ENCODE measurements at places on chromosomes 5 and 9.
A peak's percentile ranks its signal among the peaks of the same experiment; 100 is the strongest.

- no peak for DNase-seq
These were observed 23.3 kb downstream of the COX7C start for GRCh38 chr5:86640998-86641397.

GRCh38 chr5:51665251-51665593 is 282.0 kb downstream of the ISL1 start:
- DNase-seq: no peak

- DNase-seq: no peak
These were observed 41.9 kb upstream of the SAP30L start for GRCh38 chr5:154403776-154404387.

DNA sequence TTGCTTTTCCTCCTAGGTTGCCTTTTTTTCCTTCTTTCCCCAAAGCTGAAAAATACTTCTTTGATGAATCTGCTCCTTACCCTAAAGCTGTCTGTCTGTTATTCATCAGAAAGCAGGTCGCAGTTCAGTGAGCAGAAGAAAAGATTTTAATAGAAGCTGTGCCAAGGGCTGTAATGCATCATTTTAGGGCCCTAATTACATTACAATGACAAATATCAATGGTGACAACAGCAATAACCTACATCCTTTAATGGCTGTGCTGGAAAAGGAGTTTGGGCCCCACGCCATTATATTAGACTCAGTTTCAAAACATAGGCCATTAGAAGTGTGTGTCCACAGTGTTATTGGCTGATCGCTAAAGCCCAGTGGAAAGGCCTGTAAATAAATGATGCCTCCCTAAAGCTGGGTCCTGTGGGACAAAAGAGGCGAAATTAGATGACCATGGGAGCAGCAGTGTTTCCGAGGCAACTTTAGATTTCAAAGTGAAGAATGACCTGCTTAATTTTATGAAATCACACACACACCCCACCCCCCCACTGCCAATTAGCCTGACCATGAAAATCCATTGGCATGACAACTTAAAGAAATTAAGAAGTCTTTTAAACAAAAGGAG is 38.4 kb downstream of the TLE4 start:
- DNase-seq: no peak

DNA sequence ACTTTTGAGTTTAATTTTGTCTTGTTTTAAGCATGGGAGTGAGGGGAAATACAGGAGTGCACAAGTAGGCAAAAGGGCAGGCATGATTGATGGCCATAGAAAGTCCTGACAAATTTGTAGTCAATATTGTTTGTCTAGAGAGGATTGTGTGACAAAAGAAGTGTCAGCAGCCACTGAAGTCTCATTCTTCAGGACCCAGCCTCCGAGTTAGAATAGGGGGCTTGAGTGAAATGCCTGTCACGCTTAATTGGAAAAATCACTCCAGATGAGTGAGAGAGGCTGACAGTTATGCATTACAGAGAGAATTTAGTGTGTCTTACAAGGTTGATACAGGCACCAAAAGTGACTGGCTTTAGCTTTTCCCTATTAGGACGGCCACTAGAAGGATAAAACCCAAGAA is 81.9 kb upstream of the RPS23 start:
- no peak for DNase-seq

DNA sequence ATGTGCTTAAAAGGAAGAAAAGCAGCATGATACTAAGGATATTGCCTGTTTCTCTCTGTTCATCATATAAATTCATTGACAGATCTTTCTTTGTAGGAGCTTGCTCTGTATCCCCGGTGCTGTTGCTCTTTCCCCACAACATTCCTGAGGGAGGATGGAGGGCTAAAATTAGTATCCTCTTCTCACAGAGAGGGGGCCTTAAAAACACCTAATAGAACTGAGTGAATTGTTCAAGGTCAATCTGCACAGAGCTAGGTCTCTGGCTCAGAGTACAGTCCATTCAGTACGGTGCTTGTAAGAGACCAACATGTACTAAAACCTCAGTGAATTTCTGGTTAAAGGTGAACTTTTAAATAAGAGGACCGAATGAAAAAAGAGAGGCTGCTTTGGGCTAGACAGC is 88.7 kb downstream of the PALM2AKAP2 start:
- DNase-seq: no peak

DNA sequence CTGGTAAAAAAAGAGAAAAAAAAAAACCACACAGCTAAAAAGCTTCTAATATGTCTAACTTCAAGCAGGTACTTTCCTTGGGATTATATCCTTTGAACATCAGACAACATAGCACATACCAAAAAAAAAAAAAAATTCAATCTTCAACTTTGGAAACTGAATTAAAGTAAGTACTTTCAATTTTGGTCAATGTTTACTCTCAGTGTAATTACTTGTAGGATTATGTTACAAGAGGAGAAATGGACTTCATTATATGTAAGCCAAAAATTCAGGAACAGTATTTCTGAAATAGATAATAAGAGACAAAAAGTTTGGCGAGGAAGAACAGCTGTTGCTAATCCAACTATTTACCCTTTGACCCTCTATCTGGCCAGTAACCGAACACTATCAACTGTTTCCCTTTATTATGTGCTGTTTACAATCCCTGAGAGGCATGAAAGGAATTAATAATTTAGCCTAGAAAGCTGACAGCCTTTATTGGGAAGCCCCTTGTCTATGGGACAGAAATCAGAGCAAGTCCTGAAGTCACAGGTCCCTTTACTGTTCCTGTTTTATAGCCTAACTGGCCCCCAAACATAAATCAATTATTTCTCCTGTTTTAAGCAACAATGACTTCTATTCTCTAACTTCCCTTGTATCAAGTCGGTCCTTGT is 46.6 kb downstream of the NR6A1 start:
- DNase-seq: no peak

- DNase-seq: peak; percentile 72
These were observed at the start of gene SEMA6A for GRCh38 chr5:116574367-116575325. TSS of gene SEMA6A (minus strand) at chr5:116574823. CDS start at chr5:116504944, 69,879 bp downstream.

DNA sequence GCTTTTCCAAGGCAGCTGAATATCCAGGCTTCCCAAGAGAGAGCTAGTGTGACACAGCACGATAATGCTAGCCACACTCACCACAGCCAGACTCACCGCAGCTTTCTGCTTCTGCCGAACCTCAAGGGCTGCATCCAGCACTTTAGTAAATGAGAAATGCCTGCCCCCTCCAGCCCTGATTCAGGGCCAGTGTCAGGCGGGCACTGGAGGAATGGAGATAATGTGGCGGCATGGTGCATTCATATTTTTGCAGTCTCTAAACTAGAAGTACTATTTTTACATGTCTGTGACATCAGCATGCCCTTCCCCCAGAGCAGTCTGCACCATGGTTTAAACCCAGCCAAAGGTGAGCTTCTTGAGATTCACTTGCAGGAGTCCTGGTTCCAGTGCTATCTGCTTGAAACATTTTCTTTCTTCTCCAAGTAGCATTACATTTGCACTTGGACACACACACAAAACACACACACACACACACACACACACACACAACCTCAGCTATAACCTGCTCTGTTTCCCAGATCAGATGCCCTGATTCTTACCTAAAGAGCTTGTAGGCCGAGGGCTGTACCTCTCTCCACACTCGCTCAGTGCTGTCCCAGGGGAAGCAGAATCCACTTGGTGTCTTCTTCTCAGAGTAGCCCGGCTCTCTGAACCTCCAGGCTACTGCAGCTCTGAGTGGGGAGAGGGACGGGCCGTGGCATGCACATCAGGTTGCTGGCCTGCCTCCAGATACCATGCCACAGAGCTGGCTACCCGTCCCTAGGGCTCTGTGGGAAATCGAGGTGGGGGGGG is at the start of gene FGF1:
Gene FGF1 (minus strand): TSS at position 673 of the 792 bp plus-strand sequence. CDS start 71,963 bp downstream, outside the sequence.
- DNase-seq: no peak

GRCh38 chr9:97660340-97660739 is 26.7 kb downstream of the NCBP1 start:
- no peak for DNase-seq

GRCh38 chr9:107034831-107035230 is 171.9 kb downstream of the ZNF462 start:
- no peak for DNase-seq

- peak; percentile 45 for DNase-seq
These were observed 11.2 kb downstream of the IER5L start for GRCh38 chr9:129166623-129167557.

GRCh38 chr5:93359296-93359959 is 221.6 kb downstream of the NR2F1-AS1 start:
- no peak for DNase-seq

- no peak for DNase-seq
These were observed 105.8 kb downstream of the DAB2IP start for GRCh38 chr9:121757281-121757585.

- DNase-seq: no peak
These were observed 16.8 kb downstream of the MGAT1 start for GRCh38 chr5:180785794-180786221.

GRCh38 chr5:6721442-6721841 is 8.2 kb downstream of the TENT4A start:
- no peak for DNase-seq

DNA sequence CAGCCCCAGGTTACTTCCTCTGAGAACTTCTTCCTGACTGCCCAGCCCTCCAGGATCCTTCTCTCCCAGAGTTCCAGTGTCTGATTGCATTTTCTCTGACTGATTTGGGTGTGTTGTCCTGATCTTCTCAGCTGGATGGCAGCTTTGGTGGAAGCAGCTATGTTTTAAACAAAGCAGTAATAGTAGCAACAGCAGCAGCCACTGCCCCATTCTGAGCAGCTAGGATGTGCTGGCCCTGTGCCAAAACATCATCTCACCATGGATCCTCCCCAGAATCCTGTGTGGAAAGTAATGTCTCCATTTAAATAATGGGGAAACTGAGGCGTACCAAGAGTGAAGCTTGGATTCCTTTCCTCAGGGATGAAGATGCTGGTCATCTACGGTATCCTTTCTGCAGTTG is 46.4 kb upstream of the PSD2 start:
- DNase-seq: no peak

- DNase-seq: no peak
These were observed 581.8 kb upstream of the WWC1 start for GRCh38 chr5:167709625-167710024.

- DNase-seq: no peak
These were observed 107.6 kb upstream of the PHYKPL start for GRCh38 chr5:178340187-178340586.

DNA sequence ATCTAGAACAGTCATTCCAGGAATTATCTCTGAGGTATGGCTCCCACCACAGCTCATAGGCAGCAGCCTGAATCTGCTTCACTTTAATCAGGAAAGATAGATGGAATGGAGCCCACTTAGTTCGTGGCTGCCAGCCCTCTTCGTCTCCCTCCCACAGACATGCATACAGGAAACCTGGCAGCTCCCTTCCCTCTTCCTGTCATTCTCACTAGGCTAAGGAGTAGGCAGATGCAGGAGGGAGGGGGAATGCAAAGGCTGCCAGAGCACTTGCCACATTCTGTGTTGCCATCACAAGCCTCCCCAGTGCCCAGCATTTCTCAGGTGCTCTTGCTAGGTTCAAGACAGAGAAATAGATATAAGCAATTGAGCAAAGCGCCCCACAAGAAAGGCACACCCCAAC is 378.9 kb downstream of the ELAVL2 start:
- DNase-seq: no peak

- peak; percentile 76 for DNase-seq
These were observed 20.4 kb downstream of the GNPDA1 start for GRCh38 chr5:141992349-141992963.

GRCh38 chr9:101083448-101084202 is 55.1 kb downstream of the PLPPR1 start:
- no peak for DNase-seq

DNA sequence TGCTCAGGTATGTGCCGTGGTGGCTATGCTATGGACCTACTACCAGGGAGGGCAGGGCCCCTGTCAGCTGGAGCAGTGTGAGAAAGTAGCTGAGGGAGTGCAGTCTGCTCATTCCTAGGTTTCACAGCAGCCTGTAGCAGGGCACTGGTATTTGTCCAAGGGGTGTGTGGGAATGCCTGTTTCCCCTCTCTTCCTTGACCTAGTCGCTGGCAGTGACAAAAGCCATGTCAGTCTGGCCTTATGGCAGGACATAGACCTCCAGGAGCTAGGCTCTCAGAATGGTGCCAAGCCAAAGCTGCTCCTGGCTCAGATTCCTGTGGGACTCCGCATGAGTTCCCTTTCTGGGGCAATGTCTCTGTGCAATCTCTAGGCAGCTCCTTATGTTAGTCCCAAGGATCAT is 253.9 kb upstream of the TYRP1 start:
- DNase-seq: no peak

DNA sequence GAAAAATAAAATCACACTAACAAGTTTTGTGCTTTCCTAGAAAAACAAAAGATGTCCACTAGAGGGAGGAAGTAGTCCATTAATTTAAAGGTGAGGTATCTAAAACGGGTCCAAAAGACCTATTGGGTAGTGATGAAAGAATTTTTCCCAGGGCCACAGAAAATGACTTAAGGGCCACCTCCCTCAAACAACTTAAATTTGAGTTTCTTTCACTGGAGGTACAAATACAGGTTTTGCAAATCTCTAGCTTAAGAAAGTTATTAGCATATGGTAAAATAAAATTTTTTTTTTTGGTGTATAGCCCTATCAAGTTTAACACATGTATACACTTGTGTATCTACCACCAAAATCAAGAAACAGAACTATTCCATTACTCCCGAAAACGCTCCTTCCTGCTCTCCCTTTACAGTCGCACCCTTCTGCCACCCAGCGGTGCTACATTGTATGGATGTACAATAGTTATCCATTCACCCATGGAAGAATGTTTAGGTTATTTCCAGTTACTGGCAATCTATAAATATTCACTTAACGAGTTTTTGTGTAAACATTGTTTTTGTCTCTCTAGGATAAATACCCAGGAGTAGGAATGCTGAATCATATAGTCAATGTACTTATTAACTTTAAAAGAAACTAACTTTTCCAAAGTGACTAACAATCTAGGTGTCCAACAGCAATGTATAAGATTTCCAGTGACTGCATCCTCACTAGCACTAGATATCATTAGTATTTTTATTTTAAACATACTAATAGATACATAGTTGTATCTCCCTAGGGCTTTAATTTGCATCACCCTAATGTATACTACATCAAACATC is 21.9 kb downstream of the DEPDC1B start:
- no peak for DNase-seq

DNA sequence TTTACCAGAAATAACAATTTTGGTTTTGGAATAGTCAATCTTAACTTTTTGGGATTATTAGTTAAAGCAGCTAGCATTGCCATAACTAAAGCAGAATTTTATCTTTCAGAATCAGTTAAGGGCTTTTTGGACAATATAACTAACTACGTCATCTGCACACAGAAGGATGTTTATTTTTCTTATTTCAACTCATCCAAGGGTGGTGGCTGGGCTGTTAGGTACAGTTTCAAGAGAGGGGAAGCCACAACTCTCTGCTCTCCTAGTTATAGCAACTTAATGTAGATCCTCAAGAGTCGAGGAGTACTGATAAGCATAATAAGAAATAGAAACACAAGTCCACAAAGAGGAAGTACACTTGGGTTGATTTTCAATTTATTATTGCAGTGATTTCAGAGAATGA is 65.6 kb downstream of the ANKRD55 start:
- no peak for DNase-seq

DNA sequence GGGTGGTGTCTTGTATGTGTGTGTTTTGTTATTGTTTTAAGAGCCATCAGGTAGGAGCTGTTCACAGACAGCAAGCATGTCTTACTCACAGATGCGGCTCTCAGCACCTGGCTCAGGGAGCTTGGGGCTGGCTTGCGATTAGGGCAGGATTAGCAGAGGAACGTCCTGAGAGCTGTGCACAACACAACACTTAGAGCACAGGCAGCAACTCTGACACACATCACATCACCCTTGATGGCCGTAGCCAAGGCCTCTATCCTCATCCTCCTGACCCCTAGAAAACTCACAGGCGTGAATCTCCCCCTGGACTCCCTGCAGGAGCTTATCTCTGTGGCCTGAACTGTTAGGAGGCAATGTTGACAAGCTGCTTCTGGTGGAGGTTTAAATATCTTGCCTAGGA is 7.1 kb upstream of the IL17B start:
- DNase-seq: no peak
